ENCODE measurements at places on chromosomes 7 and 10. TPM values are rescaled to one million over a fixed set of nuclear protein-coding genes. Genes with fewer than 3 reads are reported as not detected.

STOX1 gene
- 4.2 TPM for total RNA-seq

UNC5B gene
- total RNA-seq = 9.8 TPM

GIMAP7 gene
- total RNA-seq = 36.7 TPM

WBP1L gene
- 58.8 TPM for total RNA-seq

CPA2 gene
- not detected for total RNA-seq

C10orf67 gene
- 2.2 TPM for total RNA-seq

OR6V1 gene
- total RNA-seq = not detected

DNA sequence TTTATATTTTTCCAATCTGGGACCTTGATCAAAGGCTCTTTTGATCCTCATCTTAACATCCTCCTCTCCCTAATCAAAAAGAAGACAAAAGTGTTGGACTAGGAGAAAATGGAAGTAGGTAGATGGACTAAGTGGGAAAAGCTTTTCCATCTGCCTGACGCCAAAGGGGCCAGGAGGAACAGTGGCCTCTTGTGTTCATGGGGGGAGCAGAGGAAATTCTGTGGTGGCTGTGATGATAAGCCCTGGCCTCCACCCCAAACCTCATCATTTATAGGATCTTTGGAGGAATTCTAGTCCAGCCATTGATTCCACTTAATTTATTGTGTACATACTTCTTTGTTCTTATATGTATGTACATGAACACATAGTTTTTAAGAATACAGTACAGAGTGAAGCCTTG is 21.7 kb downstream of the ZNF365 start:
- DNase-seq = no peak
- H3K4me1 ChIP-seq = no peaks in the 10 kb centered on the region
- H3K27me3 ChIP-seq = no peaks in the 10 kb centered on the region
- no peaks in the 10 kb centered on the region for H3K36me3 ChIP-seq

- H3K36me3 ChIP-seq = no peaks in the 10 kb centered on the region
- no peaks in the 10 kb centered on the region for H3K27me3 ChIP-seq
- no peaks in the 10 kb centered on the region for H3K4me1 ChIP-seq
- no peak overlapping the region for H3K4me3 ChIP-seq
These were observed 171.8 kb downstream of the SEMA3A start for GRCh38 chr7:84022684-84023308.

DNA sequence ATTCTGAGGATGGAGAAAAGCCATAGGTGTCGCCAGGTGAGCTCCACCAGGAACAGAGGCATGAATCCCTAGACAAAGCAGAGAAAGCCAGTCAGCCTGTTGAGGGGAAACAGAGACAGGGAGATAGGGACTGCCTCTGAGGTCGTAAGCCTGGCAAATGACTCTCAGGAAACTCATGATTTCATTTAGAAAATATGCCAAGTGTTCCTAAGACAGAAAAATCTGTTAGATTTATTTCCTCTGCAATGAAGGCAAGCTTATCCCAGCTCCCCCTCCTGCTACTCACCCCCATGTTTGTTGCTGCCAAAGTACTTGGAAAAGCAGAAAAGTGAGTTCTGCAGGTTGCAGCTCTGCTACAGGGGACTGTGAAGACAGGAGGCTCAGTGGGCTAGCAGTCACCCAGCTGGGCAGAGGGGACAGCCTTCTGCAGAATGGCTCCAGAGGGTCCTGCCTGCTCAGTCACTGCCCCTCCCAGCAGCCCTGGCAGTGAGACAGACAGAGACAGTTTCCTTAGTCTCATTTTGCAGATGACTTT is 184.3 kb downstream of the ADRA2A start:
- no peak overlapping the region for H3K4me3 ChIP-seq
- H3K27ac ChIP-seq = no peak overlapping the region
- no peaks in the 10 kb centered on the region for H3K36me3 ChIP-seq
- H3K4me1 ChIP-seq = no peaks in the 10 kb centered on the region
- no peak for DNase-seq

DNA sequence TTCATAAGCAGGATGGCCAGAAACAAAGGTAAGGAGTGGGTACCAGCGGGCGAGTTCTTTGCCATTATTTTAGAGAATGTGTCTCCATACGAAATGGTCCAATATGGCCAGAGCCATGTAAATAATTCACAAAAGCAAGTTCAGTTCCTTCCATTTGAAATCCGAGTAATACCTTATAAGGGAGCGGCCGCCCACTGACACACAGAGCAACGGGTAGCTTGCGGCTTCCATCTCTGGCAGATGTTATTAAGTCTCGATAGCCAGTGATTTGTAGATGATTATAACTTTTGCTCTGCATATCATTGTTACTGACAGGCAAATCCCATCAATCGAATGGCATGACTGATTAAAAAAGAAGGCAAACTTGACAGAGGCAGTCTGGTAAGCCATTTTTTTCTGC is 63.2 kb downstream of the GFRA1 start:
- H3K27ac ChIP-seq = no peak overlapping the region
- DNase-seq = no peak
- no peaks in the 10 kb centered on the region for H3K4me1 ChIP-seq
- H3K27me3 ChIP-seq = no peaks in the 10 kb centered on the region

Measured in upper lobe of left lung (tissue), 6 donors.